ENCODE measurements at places on chromosomes 7 and 10. TPM values are rescaled to one million over a fixed set of nuclear protein-coding genes. Genes with fewer than 3 reads are reported as not detected.

DNA sequence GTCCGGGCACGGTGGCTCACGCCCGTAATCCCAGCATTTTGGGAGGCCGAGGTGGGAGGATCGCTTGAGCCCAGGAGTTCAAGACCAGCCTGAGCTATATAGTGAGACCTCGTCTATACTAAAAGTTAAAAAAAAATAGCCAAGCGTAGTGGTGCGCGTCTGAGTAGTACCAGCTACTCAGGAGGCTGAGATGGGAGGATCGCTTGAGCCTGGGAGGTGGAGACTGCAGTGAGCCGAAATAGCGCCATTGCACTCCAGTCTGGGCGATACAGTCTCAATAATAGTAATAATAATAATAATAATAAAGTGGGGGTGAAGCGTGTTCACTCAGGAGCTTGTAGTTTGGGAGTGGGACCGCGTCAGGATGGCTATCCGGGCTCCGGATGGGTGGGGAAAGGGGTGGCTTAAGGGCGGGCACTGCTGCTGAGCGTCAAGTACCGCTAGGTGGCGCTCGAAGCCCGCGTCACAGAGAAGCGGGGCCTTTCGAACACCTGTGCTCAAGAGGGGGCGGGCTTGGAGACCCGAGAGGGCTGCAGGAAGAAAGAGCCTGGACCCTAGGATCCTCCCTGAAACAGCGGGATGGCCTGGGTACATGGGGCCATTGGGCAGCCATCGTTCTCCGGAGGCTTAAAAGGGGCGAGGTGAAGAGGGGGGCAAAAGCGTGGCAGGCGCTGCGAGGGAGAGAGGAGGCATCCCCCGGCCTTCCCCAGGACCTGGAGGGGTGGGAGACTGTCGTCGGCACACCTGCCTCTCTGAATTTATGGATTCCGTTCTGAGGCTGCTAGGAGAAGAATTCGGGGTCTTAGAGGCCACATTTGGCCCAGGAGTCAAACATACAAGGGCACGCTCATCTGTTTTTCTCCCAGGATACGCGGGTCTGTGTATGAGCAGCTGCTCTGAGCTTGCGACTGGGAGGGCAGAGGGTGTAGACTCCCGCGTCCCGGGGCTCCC is 14.5 kb downstream of the LBX1 start:
- no peak overlapping the region for H3K27ac ChIP-seq
- H3K4me1 ChIP-seq, result no peaks in the 10 kb centered on the region
- peak; percentile 90 for DNase-seq

- H3K4me1 ChIP-seq, result no peaks in the 10 kb centered on the region
- H3K4me3 ChIP-seq, result no peak overlapping the region
- H3K27ac ChIP-seq, result no peak overlapping the region
- no peaks in the 10 kb centered on the region for H3K27me3 ChIP-seq
These were observed 972.8 kb downstream of the ANKRD7 start for GRCh38 chr7:119197172-119197876.

DNA sequence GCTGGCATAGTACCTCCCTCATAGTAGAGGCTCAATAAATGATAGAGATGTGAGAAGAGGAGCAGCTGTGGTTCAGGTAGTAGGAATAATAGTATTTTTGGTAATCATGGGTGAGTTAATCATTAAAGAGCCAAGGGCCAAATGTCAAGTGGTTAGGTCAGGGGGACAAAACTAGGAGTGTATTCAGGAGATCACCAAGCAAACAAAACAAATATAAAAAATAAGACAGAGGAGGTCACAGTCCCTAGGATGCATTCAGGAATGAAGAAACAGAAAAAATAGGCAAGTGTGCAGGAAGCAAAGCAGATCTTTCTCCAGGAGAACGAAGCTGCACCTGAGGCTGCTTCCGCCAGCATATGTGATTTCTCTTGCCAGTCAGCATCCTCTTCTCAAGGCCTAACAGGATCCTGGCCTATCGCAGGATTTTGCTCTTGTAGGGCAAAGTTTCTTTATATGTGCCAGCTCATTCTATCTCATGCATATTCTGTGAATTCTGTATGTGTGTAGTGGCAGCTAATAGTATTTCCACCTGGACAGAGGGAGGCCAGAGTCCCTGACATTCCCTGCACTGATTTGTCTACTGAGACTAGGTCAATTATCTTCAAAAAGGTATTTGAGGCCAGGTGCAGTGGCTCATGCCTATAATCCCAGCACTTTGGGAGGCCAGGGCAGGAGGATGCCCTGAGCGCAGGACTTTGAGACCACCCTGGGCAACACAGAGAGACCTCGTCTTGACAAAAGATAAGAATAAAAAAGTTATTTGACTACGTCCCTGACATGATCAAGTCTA is 82.7 kb downstream of the AKR1D1 start:
- H3K4me3 ChIP-seq, result no peak overlapping the region
- no peak overlapping the region for H3K27ac ChIP-seq
- no peaks in the 10 kb centered on the region for H3K27me3 ChIP-seq

DNA sequence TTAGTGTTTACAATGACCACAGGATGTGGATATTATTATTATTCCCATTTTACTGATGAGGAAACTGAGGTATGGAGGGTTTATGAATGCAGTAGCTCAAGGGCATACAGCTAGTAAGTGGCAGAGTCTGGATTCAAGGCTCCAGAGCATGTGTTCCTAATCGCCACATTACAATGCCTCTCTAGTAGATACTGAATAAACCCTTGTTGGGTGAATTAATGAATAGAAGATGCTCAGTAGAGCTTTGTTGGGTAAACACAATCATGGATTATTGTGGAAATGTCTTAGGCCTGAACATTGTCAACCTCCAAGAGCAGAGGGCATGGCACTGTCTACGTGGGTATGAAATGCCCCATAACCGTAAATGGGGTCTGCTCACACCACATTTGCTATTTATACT is 545.3 kb downstream of the LRMDA start:
- no peak for DNase-seq
- no peaks in the 10 kb centered on the region for H3K36me3 ChIP-seq
- H3K4me1 ChIP-seq, result no peaks in the 10 kb centered on the region
- no peak overlapping the region for H3K4me3 ChIP-seq

Gene MACC1
- 1.7 TPM for total RNA-seq

All from aorta (tissue), 5 donors.